Mesothelial cell of epicardium (in vitro differentiated cells): ENCODE measurements at places on chromosomes 7 and 10.
A peak's percentile ranks its signal among the peaks of the same experiment; 100 is the strongest.

DNA sequence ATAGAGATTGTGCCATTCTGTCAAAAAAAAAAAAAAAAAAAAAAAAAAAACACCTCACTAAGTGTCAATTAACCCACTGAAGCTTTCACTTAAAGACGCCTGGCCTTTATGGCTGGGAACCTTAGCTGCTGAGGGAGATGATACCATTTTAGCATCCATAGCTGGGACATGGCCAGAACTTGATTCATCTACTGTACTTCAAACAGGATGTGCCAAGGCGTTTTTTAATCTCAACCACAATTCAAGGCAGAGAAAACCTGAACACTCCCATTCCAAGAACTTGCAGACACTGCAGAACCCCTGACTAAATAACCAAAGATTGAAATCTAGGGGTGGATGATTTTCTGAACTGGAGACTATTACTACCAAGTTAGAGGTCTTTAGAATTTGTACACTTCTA is 996.6 kb downstream of the SORCS1 start:
- no peak for DNase-seq

GRCh38 chr10:106795619-106796018 is 368.9 kb downstream of the SORCS1 start:
- DNase-seq: peak; percentile 66

DNA sequence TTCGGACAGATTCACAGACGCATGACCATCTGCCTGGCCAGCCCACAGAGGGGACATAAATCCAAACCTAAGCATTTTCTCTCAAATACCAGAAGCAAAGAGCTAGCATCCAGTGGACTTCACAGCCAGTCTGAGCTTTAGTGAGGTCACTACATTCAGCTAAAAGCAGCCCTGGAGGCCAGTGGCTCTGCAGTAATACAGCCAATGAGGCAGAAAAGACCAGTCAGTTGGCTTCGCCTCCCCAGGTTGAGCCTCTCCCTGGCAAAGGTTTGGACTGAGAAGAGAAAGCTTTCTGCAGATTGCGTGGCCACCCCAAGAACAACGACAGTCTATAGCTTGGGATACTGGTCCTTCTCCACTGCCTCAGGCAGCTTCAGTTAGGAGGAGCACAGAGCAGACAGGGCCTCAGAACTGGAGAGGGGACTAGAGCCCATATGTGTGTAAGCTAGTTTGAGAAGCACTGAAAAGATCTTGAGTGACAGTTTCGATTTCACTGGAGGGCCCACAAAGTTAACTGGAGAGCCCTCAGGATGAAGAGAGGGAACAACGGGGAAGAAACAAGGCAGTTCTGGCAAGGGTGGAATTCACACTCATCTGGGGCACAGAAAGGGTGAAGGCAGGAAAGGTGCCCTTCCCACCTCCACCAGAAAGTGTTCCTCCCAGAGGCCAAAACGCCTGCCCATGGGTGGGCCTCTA is 3.8 kb downstream of the WDR91 start:
- no peak for DNase-seq

DNA sequence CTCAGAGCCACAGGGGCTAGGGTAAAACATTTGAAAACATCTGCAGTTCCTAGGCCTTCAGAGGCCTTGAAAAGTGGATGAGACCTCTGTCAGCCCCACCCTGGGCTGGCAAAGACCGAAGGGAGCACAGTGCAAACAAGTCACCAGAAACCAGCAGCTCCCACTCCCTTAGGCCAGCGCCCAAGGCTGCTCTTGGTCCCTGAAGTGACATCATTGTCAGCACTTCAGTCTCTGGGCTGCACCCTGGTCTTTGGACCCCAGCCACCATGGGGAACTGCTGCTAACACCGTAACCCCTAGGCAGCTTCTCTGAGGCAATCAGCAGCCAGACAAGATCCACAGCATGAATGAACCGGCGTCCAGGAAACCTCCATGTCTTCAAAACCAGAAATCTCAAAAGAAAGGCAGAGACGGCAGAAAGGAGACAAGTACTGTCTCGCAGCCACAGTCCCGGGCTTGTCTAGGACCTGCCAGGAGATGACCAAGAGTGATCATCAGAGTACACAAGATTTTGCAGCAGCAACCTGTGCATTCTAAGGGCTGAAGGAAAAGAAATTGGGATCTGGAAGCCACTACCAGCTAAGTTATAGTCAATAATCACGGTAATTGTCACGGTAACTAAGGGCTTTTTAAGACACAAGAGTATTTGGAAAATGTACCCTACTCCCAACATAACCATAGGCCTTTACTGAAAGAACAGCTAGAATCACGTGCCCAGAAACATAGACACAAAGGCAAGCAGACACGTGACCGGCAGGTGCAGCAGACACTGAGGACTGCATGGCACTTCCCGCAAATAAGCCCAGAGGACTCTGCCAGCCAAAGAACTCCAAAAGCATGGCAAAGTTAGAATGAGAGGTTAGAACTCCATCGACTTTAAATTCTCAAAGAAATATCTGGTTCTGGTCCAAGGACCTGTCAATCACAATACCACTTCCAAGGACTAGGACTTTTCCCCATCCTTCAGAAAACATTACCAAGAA is 23.3 kb downstream of the CPXM2 start:
- DNase-seq: no peak

DNA sequence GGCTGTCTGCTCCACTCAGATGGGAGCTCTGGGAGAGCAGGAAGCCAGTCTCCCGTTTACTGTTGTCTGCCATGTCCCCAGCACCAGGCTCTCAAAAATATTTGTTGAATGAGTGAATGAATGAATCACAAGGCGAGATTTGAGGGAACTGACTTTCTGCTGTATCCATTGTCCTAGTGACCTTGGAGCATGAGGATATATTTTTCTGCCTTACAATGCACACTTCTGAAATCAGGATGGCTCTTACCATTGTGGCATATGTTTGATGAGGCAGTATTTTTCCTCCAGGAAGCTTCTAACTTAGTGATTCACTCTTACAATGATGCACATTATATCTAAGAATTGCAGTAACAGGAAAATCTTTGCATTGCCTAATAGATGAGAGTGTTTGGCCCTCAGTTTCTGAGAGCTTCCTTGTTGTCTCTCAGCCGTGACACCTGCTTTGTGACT is 136.4 kb downstream of the RPS24 start:
- no peak for DNase-seq

GRCh38 chr10:51654918-51655317 is 44.5 kb downstream of the CSTF2T start:
- no peak for DNase-seq

- DNase-seq: no peak
Measured at GRCh38 chr10:125204400-125204799, 44.0 kb upstream of the CTBP2 start.

GRCh38 chr7:50138101-50138500 is 45.1 kb upstream of the ZPBP start:
- no peak for DNase-seq

- no peak for DNase-seq
Measured at GRCh38 chr7:116949941-116950801, 3.1 kb upstream of the ST7 start.

DNA sequence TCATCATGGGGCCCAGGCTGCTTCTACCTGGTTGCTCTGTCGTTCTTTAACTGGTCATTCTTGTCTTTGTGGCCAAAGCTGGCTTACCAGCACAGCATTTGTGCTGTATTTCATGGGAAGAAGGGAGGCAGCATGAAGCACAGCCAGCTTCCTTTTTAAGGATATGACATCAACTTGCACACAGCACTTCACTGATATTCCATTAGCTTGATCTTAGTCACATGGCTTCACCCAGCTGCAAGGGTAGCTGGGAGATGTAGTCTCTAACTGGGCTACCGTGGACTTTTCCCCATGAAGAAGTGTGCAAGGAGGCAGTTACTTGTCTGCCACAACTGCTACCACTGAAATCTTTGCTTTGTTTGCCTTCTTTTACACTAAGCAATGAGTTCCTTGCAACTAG is 525.2 kb downstream of the LRMDA start:
- DNase-seq: no peak

GRCh38 chr10:23111517-23112286 is 16.3 kb downstream of the MSRB2 start:
- DNase-seq: no peak

- DNase-seq: no peak
Measured at GRCh38 chr7:156475666-156476065, 164.9 kb upstream of the RNF32 start.

- DNase-seq: no peak
Measured at GRCh38 chr10:78365694-78366093, 332.0 kb downstream of the RPS24 start.

DNA sequence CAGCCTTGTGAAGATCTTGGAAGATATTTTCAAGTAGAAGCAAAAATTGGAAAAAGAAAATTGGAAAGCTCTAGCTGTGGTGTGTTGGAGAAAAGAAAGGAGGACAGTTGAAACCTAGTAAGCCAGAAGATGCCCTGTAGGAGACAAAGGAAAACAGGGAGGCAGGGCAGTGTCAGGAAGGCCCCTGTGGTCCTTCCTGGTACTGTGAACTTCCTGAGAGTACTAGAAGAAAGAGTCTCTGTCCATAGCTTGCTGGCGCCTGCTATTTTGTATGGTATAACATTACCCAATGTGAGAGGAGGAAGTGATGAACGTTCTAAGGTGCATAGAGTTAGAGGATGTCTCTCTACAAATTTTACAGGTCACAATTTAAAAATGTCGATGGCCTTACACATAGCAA is 183.1 kb downstream of the CTTNBP2 start:
- no peak for DNase-seq

GRCh38 chr10:43943818-43944360 is 295.2 kb upstream of the ZNF32 start:
- DNase-seq: no peak

- no peak for DNase-seq
Measured at GRCh38 chr7:69654381-69654780, 56.1 kb downstream of the AUTS2 start.

GRCh38 chr10:102799691-102800471 is 37.3 kb downstream of the CYP17A1 start:
- DNase-seq: no peak

- no peak for DNase-seq
Measured at GRCh38 chr10:79266543-79267312, 80.5 kb upstream of the PPIF start.

DNA sequence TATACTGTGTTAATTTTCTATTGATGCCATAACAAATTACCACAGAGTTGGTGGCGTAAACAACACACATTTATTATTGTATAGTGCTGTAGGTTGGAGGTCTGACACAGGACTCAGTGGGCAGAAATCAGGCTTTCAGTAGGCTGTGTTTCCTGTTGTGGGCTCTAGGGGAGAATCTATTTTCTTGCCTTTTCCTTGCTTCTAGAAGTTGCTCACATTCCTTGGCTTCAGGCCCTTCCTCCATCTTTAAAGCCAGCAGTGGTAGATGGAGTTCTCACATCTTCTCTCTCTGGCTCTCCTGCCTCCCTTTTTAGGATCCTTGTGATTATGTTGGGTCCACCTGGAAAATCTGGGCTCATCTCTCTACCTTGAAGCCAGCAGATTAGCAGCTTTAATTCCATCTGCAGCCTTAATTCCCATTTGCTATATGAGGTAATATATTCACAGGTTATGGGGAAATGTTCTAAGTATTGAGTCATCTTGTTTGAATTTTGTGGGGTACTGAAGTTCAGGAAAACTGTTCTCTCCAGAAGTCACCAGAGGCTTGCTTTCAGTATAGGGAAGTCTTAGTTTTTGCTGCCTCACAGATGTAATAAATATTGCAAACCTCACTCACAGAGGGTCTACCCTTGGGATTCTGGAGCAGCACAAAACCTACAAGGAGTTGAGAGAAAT is 38.9 kb downstream of the CCNY start:
- no peak for DNase-seq

DNA sequence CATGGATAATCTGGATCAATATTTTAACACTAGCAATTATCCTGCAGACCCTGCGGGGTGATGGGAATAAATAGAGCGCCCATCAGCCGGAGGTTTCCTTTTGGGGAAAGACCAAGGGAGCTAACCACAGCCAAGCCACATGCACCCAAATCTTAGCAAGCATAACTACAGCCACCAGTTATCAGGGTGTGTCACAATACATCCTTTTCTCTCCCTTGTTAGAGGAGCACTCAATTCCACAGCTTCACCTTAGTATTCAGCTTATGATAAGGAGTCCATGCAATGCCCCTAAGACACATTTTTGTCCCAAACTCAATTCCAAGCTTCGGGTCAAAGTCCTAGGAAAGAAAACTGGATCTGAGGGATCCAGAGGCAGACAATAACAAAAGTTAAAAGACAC is 15.9 kb downstream of the TOMM7 start:
- no peak for DNase-seq

GRCh38 chr7:155791214-155791737 is 21.0 kb downstream of the SHH start:
- DNase-seq: no peak

DNA sequence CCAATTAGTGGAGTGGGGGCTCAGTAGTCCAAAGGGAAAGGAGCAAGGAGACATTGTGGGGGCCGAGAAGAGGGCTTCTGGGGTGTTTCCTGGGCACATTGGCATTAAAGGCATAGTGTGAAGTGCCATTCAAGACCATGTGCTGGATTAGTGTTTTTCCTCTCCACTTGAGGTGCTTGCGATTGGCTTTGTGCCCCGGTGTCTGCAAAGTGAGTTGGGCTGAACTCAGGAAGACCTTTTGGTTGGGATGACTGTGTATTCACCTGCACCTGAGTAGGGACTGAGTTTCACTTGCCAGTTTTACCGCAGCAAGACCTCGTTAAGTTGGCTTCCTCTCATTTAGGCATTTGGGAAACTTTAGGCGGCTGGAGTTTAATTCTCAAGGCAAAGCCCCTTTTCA is 73.0 kb downstream of the TCF7L2 start:
- DNase-seq: no peak

DNA sequence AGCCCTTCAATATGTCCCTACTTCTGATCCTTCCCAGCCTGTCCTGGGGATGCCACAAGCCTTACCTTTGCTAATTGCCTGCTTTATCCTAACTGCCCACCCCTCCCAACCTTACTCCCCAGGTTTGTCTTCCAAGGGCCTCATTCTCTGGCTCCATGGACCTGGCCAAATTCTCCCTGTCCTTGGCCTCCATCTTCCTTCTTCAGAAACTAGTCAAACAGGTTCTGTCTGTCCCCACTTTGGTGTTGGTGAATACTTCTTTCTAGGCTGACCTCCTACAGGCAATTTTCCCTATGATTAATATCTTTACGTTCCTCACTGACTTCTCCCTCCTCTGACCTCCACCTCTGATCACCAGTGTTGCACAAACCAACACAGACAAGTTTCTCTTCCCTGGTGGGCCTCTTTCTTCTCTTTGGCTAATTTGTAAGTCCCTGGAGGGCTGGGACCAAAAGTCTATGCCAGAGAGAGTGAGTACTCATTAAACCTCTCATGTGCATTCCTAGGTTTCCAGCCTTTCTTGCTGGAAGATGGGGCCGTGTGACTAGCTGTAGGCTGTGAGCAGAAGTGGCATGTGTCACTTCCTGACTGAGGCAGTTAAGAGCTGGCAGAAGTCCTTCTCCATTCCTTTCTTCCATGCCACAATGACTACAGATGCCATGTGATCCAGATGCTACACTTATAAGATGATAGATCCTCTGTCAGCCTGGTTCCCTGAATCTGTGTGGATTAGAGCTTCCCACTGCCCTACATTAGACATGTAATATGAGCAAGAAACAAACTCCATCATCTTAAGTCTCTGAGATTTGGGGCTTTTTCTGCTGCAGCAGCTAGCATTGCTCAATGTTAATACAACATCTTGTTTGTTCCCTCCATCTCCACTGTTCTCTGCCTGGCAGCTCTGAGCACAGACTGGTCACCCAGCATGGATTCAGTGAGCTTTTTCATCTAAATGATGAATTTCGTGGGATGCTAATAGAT is 382.7 kb downstream of the RPS24 start:
- no peak for DNase-seq
